ENCODE measurements at places on chromosomes 5 and 9.

DNA sequence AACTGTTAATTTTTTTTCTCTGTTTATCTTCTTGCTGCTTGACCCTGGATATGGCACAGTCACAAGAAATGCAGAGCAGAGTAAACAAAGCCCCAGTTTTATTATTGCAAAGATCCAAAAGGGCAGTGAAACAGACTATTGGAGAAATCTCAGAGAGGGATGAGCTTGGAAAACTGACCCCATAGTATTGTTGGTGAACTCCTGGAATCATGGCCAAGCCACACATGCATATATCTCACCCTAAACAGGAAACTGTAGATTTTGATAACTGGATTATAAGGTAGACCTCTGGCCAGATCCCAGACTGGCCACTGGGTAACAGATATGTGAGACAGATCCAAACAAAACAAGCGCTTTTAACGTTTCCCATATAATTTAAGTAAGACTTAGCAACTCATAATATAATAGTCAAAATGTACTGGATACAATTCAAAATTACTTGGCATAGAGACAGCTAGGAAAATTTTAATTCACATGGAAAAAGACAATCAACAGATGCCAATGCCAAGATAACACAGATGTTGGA is 263.5 kb upstream of the SEMA6A start:
- DNase-seq, result no peak

GRCh38 chr5:11182441-11183080 is 421.5 kb upstream of the DAP start:
- DNase-seq, result no peak

DNA sequence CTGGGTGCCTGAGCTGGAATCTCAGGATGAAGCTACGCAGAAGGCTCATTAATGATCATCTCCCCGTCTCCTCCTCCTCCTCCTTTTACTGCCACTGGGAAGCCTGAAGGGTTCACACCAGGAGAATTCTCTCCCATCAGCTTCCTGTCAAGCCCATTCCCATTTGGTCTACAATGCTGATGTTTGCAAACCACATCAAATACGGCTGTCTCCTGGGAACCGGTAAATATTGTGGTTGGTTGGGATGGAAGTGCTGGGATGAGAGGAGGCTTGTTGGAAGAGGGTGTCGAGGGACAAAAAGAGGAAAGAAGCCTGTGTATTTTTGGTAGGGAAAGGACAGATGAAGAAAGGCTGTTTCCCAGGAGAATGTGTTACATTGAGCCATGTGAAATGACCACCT is 13.2 kb upstream of the S1PR3 start:
- no peak for DNase-seq

- no peak for DNase-seq
Measured at GRCh38 chr9:61670616-61671015, 480.8 kb downstream of the SPATA31A7 start.

DNA sequence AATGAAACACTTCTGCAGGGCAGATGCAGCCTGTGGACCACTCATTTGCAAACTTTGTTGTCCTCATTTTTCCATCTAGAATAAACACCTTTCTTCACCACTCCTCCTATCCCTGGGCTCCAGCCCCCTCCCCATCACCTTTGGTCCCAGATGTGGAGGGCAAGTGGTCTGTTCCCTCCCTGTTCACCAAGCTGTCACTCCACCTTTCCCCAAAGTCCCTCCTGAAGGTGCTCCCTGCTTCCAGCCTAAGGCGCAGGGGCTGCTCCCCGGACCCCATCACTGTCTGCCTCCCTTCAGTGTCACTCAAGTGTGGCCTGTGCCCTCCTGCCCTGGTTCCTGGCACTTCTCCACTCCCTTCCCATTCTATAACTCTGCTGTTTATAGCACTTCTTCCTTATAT is 6.9 kb downstream of the PCYOX1L start:
- DNase-seq, result no peak

GRCh38 chr9:112753725-112754124 is 3.2 kb downstream of the SNX30 start:
- DNase-seq, result peak; percentile 52

GRCh38 chr5:154761046-154761736 is 6.0 kb downstream of the LARP1 start:
- no peak for DNase-seq

GRCh38 chr9:18824095-18824666 is 208.8 kb downstream of the SAXO1 start:
- no peak for DNase-seq

DNA sequence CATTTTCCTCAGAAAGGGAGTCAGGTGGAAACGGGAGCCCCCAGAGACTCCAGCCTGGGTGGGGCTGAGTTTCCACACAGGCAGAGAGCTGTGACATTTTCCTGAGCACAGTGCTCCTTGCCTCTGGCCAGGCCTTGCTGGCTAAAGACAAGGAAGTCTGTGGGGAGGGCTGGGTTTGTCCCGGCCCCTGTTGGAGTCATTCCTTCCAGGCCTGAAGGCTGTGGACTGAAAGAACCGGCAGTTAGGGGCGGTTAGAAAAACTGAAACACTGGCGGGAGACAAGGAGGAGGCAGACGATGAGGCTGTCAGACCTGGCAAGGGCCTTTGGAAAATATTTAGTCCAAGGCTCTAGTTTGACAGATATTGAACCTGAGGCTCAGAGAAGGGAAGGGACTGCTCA is 29.9 kb downstream of the COL15A1 start:
- DNase-seq, result no peak

GRCh38 chr5:89445106-89445745 is 562.2 kb upstream of the MEF2C start:
- no peak for DNase-seq

- DNase-seq, result no peak
Measured at GRCh38 chr5:142817949-142818431, 47.8 kb downstream of the ARHGAP26 start.

GRCh38 chr9:106820866-106821265 is 42.1 kb upstream of the ZNF462 start:
- no peak for DNase-seq

DNA sequence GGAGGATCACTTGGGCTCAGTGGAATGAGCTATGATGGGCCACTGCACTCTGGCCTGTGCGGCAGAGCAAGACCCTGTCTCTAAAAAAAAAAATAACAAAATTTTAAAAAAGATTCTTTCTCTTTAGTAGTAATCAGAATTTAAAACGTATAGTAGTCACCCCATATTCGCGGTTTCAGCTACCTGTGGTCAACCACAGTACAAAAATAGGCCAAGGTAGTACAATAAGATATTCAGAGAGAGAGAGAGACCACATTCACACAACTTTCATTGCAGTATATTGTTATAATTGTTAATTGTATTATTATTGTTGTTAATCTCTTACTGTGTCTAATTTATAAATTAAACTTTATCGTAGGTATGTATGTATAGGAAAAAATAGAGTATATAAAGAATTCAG is 18.7 kb downstream of the INIP start:
- DNase-seq, result no peak

- DNase-seq, result no peak
Measured at GRCh38 chr5:90955001-90955635, 396.5 kb downstream of the ADGRV1 start.

- no peak for DNase-seq
Measured at GRCh38 chr9:108479989-108480652, 375.7 kb downstream of the ACTL7B start.

DNA sequence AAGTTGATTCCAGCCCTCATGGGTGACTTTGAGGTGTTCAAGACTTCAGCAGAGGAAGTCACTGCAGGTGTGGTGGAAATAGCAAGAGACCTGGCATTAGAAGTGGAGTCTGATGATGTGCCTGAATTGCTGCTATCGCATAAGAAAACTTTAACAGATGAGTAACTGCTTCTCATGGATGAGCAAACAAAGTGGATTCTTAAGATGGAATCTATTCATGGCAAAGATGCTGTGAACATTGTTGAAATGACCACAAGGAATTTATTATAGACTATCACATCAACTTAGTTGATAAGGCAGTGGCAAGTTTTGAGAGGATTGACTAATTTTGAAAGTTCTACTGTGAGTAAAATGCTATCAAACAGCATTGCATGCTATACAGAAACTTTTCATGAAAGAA is 17.1 kb upstream of the POU4F3 start:
- DNase-seq, result no peak

GRCh38 chr5:128303593-128303992 is 220.0 kb downstream of the SLC12A2 start:
- no peak for DNase-seq

- DNase-seq, result peak; percentile 92
Measured at GRCh38 chr9:38008168-38009034, 60.6 kb downstream of the SHB start.

DNA sequence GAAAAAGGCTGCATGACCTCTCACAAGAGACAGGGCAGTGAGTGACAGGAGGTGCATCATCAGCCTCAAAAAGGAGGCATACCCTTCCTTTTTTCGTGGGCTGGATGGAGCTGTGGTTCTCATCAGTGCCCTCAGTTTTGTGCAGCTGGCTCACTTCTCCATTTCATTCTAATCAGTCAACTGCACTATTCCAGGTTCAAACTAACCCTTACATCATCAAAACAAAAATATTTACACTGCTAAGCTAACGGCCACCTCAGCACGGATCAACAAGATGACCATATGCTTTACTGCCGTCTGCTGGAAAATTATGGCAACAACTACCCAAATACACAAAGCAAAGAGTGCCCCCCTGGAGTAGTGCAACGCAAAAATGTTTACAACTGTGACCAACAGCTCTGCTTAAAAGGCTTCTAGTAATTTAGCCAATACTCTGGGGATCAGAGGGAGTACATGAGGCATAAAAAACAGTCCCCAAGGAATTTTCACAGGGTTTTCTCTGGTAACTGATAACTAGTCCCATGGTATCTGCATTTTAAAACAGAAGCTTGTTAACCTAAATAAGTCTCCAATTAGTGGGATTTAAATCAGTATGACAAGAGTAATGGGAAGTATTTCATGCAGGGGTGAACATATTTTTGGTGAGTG is 10.8 kb downstream of the KCNV2 start:
- DNase-seq, result peak; percentile 96

DNA sequence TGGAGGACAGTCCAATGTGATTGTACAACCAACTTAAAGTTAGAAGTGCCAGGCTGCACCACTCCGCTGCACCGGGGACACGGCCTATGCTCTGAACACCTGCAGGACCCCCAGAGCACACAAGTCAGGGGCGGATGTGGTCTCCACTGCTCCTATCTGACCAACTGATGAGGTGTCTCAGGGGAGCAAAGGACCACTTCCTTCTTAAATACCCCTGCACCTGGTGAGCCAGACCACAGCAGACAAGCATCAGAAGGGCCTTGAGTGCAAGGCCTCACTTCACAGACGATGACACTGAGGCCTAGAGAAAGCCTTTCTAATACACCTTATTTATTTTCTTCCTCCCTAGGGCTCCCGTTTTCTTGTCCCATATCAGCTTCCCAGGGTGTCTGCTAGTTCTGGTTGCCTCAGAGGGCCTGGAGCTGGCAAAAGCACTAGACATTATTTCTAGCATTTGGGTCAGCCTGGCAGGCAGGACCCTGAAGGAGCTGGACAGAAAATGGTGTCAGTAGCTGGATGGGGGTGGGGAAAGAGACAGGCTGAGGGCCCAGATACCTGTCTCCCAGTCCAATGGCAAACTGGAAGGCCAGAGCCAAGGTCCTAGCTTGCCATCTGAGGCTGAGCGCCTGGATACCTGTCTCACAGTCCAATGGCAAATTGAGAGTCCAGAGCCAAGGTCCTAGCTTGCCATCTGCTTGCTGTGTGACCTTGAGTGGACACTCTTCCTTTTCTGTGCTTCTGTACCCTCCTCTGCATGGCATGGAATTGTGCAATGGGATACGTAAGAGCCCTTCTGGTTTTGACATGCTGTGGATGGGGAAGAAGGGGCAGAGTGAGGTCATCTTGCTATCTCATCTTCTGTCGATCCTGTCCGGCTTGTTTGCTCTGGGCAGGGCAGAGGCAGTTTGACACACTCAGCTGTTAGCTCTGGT is 9.0 kb downstream of the CCDC69 start:
- peak; percentile 88 for DNase-seq

GRCh38 chr5:66498791-66499207 is 97.4 kb upstream of the MAST4 start:
- DNase-seq, result peak; percentile 22

- DNase-seq, result no peak
Measured at GRCh38 chr5:6496636-6497035, 48.0 kb downstream of the UBE2QL1 start.

GRCh38 chr9:90860382-90860781 is 58.8 kb downstream of the SYK start:
- no peak for DNase-seq

GRCh38 chr5:139878093-139878492 is 82.5 kb downstream of the PSD2 start:
- no peak for DNase-seq

DNA sequence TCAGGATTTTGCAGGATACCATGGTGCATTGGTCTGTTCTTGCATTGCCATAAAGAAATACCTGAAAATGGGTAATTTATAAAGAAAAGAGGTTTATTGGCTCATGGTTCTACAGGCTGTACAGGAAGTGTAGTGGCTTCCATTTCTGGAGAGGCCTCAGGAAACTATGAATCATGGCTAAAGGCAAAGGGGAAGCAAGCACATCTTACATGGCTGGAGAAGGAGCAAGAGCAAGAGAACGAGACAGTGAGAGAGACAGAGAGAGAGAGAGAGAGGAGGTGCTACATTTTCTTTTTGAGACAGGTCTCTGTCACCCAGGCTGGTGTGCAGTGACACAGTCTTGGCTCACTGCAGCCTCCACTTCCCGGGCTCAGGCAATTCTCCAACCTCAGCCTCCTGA is 43.9 kb downstream of the P4HA2 start:
- DNase-seq, result peak; percentile 62

- DNase-seq, result no peak
Measured at GRCh38 chr9:8429157-8429556, 629.6 kb upstream of the DMAC1 start.

GRCh38 chr9:88733651-88734421 is 198.9 kb downstream of the NXNL2 start:
- no peak for DNase-seq

DNA sequence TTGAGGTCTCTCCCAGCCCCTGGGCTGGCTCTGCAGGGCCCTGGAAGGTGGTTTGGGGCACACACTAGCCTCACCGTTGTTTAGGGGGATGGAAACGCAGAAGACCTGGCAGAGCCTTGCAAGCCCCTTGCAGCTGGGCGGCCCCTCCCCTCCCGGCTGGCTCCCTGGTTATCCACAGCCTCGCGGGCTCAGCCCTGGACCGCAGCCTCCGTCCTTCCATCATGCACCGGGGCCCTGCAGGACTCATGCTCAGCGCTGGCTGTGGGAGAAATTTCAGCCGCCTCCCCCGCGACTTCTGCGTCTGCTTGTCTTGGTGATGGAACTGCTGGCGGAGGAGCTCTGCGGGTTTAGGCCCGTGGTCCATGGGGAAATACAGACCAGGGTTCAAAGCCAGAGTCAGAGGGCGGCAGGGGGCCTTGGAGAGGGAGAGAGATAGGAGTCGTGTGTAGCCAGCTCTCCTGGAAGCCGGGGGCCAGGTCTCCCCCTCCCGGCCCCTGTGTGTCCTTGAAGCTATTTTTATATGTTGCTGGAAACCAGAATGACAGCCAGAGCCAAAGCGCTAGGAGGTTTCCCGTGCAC is 75.8 kb upstream of the IER5L start:
- peak; percentile 72 for DNase-seq

Measured in MV-4-11 (cell line).